ENCODE measurements at places on chromosomes 7 and 10. TPM values are rescaled to one million over a fixed set of nuclear protein-coding genes. Genes with fewer than 3 reads are reported as not detected.

The NUDT5 gene
- total RNA-seq, result 24.3 TPM

The LRIT1 gene
- not detected for total RNA-seq

The MRC1 gene
- total RNA-seq, result 82.5 TPM

The PTTG1IP2 gene
- total RNA-seq, result not detected

The ZNF365 gene
- total RNA-seq, result 3.7 TPM

The AMZ1 gene
- total RNA-seq, result 0.27 TPM

The NYAP1 gene
- total RNA-seq, result 0.97 TPM

The RBP3 gene
- total RNA-seq, result not detected

The TWIST1 gene
- 5.4 TPM for total RNA-seq

The SPDYE9 gene
- total RNA-seq, result not detected

The VWA2 gene
- 0.21 TPM for total RNA-seq

The LDB3 gene
- total RNA-seq, result 779 TPM

The TRIM50 gene
- total RNA-seq, result 0.56 TPM

The CYP3A7 gene
- not detected for total RNA-seq

The LHPP gene
- 16.4 TPM for total RNA-seq

The FAM25C gene
- not detected for total RNA-seq

The ACHE gene
- total RNA-seq, result 30.9 TPM

The UTF1 gene
- not detected for total RNA-seq

The HOXA7 gene
- total RNA-seq, result 0.39 TPM

The NPC1L1 gene
- total RNA-seq, result 0.10 TPM

The MYL10 gene
- total RNA-seq, result not detected

The SPDYE8 gene
- total RNA-seq, result not detected

The CUBN gene
- total RNA-seq, result 0.84 TPM

The TAS2R41 gene
- total RNA-seq, result not detected

The ELMO1 gene
- total RNA-seq, result 24.6 TPM

The LRMDA gene
- 40.6 TPM for total RNA-seq

The IL2RA gene
- 6.3 TPM for total RNA-seq

The TRIM74 gene
- total RNA-seq, result 0.41 TPM

All from left cardiac atrium (tissue), 4 donors.